ENCODE measurements at places on chromosomes 7 and 10.
A peak's percentile ranks its signal among the peaks of the same experiment; 100 is the strongest.

DNA sequence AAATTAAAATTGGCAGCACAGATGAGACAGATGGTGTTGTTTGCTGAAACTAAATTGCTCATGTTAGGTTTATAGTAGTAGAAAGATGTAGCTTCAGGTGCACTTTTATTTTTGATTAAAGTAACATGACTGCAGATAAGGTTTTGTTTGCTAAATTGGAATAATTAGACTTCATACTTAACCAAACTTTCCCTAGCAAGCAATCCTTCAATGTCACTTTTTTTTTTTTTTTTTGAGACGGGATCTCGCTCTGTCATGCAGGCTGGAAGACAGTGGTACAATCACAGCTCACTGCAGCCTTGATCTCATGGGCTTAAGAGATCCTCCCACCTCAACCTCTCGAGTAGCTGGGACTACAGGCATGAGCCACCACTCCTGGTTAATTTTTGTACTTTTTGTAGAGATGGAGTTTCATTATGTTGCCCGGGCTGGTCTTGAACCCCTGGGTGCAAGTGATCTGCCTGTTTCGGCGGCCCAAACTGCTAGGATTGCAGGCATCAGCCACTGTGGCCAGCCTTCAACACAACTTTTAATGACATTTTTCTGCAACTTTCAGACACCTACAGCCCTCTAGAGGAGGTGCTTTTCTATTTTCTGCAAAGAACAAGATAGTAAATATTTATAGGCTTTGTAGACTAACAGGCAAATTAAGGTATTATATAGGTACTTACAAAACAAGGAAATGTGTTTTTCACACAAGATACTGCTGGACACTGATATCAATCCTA is 84.8 kb upstream of the CCNY start:
- no peak for DNase-seq

DNA sequence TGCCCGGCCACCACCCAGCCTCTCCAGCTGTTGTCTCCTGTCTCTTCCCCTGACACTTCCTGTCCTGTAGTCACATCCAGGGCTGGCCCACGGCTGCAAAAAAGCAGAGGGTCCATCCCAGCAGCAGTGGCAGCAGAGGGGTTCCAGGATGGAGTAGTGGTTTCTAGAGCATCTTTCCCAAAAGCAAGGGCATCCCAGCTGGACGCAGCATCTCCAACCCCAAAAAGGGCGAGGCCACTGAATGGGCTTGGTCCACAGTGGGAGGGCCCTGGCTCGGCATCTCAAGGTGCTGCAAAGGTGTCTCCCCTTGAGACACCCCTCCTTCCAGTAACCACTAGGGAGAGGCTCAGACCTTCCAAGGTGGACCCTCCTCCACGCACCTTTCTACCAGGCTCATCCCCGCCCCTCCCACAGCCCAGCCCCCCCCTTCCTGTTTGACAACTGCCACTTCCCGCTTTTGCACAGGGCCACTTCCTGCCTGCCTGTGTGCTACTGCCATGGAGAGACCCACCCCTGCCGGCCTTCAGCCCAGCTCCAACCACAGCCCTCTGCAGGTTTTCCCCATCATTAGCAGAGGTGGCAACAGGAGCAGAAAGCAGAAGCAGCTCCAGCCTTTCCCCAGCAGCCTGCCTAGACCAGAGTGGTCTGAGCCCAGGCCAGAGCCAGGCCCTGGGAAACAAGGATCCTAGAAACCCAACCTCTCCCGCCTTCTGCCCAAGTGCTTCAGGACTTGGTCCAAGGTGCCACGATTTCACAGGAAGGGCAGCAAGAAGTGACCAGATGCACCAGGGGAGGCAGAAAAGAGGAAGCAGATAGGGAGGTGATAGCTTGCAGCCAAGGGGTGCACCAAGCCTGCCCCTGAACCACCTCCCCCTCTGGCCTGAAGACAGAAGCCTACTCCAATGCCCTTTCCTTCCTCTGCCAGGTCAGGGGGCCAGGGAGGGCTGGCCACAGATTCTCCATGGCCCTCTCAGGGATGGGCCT is 8.6 kb downstream of the CAMK2G start:
- no peak for DNase-seq

- DNase-seq, result no peak
Observed at GRCh38 chr7:33918438-33919143, 13.3 kb downstream of the BMPER start.

DNA sequence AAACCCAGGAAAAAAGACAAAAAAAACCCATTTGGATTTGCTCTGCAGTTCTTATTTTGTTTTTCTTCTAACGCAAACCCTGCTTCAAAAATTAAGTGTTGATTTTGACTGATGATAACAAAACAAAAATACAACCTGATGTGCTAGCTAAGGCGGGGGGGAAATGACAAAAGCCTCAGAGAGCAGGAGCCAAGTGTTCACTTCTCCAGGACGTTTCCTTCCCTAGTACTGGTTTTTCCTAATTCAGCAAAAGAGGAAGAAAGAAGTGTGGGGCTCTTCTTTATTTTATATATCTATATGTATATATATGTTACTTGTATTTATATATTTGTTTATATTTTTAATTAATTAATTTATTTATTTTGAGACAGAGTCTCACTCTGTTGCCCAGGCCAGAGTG is 28.0 kb downstream of the SNX10 start:
- DNase-seq, result no peak

DNA sequence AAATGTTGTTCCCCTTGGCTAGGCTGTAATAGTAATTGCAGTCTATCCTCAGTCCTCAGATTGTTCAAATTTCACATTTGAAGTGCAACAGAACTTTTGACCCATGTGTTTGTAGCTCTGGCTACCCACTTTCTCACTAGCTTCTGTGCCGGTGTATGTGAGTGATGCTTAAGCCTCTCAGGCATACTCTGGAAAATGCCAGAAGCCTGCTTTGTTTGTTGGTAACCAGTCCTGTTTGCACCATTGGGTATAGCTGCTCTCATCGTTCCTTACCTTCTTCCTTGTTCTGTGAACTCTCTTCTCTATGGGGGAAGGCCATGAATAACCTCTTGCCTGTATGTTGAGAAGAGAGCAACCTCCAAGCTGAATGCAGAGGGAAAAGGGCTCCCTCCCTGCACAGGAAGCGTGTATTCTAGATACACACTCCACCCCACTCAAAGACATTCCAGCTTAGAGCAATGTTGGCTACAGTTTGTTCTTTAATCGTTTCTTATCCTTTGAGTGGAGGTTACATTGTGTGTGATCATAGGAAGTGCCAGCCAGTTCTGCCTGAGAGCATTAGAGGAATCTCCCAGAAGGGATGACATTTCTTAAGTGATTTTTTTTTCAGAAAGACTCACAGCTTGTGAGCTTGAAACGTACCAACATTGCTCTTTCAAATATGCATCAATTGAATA is 40.5 kb downstream of the C1QL3 start:
- DNase-seq, result no peak

GRCh38 chr7:4468320-4469102 is 213.6 kb upstream of the FOXK1 start:
- no peak for DNase-seq

GRCh38 chr10:99975942-99976809 is 33.6 kb downstream of the DNMBP start:
- DNase-seq, result no peak

GRCh38 chr7:51126324-51126723 is 190.3 kb downstream of the COBL start:
- no peak for DNase-seq

GRCh38 chr7:142603870-142604448 is 145.3 kb upstream of the PRSS1 start:
- DNase-seq, result peak; percentile 36

DNA sequence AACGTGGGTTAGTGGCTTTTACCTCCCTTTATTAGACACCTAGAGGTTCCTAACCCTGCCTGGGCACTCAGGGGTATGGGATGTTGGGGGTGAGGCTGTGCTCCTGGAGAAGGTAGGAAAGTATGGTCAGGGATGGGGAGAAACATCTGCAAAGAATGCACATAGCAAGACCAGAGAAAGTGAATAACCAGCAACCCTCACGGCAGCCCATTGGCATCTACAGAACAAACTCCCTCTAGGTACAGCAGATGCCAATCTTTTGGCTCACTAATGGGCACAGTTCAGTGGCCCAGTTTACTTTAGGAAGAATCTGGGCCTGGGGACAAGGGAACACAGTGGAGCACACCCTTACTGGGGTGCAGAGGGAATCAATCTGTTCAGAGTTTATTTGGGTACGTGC is 143.9 kb downstream of the JAZF1 start:
- no peak for DNase-seq

- no peak for DNase-seq
Observed at GRCh38 chr7:136009488-136010079, 32.4 kb upstream of the MTPN start.
